ENCODE measurements at places on chromosomes 16 and 17.

DNA sequence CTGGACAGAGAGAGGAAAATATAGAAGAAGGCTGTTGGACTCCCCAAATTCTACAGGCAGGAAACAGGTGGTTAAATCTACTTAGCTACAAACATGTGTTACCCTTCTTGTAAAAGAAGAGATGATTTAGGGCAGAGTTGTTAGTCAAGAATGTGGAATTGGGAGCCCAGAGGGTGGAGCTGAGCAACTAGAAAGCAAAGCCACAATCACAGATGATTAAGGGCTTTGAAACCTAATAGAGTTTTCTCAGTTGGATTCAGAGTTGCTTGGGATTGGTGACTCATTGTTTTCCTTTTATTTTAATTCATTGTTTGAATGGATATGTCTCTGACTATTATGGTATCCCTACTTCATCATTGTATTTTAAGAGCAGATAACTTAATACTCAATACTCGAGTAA, 6.2 kb downstream of the ACSM5 start:
- DNase-seq: no peak

DNA sequence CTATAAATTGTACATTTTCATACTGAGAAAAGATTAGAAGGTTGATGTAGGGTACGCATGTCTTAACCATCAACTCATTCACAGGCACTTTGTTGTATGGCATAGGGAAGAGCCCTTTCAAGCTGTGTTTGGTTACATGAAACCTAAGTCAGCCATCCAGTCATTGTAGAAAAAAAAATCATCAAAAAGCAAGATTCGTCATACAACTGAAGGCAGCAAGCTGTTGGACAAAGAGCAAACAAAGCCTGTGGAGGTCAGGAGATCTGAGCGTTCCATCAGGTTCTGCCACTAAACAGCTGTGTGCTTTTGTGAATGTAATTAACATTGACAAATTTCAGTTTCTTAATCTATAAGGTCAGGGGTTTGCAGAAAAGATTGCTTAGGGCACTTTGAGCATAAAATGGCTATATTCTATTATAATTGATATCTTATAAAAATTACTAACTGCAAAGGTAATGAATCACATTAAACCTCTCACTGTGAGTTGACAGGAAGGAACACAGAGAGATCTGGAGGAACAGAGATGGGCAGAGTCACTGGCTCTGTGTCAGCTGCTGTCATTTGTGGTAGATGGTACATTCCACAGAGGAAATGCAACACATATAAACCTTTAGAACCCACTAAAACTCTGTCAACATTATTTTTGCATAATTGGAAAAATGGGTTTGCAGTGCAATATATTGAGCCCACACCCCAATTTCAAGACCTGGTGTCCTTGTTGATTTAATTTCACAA, 66.3 kb upstream of the MYOCD start:
- no peak for DNase-seq

DNA sequence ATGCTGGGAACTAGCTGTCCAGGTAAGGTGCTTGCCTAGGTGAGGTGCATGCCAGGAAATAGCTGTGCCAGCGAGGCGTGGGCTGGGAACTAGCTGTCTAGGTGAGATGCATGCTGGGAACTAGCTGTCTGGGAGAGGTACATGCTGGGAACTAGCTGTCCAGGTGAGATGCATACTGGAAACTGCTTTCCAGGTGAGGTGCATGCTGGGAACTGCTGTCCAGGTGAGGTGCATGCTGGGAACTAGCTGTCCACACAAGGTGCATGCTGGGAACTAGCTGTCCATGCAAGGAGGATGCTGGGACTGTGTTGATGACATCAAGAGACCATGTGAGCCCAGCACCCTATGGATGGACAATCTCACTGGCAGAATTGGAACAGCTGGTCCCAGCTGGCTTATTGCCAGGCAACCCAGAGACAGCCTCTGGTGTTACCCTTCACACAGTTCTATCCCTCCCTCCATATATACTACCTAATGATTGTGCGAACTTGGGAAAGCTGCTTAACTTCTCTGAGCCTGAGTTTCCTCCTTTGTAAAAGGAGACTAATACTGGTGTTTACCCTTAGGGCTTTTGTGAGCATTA, 479.9 kb upstream of the RBFOX1 start:
- no peak for DNase-seq

- no peak for DNase-seq
These were observed 8.1 kb downstream of the MKS1 start for GRCh38 chr17:58210922-58211321.

DNA sequence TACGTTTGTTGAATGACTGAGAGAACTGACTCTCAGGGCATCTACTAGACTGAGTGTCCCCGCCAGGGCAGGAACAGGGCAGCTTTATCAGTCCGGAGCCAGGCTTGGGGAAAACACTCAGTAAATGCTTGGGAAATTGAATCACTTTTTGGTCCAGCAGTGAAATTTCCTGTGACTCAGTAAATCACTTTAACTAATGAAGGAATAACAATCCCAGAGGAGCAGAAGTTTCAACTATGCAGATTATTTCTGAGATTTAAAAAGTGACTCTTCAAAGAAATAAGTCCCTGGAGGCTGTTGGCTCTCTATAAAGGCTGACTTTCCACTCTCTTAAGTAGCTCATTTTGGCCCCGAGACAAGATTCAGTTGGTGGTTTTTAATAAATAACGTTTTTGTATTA, 101.8 kb downstream of the FOXL1 start:
- DNase-seq: no peak
